Midbrain (tissue), 1 donor: ENCODE measurements at places on chromosomes 7 and 10.

DNA sequence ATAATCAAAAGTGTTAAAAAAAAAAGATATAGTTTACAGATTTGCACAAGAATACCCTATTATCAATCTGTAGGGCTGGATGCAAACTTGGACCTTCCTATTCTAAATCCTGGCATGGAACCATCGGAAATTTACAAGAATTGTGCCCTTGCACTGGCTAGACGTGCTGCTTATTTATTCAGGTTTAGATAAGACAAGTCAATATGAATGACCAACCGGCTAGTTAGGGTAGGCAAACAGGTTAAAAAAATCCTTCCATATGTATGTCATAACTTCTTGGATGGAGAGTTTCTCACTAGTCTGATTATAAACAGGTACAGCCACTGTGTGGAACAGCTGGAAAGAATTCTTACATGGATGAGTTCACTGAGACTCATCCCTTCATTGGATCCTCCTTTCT is 41.4 kb downstream of the PKD1L1 start:
- no peak for DNase-seq

GRCh38 chr7:110179037-110179436 is 911.9 kb upstream of the LRRN3 start:
- DNase-seq, result no peak

GRCh38 chr10:89305766-89306433 is 4.1 kb downstream of the IFIT2 start:
- no peak for DNase-seq

DNA sequence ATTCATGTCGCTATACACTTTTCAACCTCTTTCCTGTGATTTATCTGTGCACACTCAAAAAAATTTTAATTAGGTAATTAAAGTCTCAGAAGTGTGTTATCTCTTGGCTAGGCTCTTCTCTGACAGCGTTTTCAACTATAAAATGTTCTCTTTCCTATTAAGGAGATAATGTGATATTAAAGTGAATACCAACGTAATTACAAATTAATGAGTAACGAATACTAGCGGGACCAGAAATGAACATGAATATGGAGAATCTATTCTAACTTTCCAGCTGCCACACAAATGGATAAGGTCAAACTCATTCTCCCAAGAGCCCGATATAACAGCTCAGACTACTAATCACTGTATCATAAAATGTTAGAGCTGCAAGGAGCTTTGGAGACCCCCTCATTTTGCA is 12.0 kb downstream of the COL1A2 start:
- DNase-seq, result no peak

DNA sequence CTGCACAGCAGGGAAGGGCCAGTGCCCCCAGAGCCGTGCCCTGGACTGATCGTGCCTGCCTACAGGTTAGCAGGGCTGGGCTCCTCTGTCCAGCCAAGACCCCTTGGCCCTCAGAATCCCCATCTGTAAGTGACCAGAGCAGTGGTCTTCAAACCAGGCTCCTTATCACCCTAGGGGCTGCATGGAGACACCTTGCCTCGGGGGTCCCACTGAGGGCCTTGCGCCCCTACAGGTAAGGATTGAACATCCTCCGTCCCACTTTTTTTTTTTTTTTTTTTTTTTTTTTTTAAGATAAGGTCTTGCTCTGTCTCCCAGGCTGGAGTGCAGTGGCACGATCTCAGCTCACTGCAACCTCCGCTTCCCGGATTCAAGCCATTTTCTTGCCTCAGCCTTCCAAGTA is 32.6 kb upstream of the RADIL start:
- no peak for DNase-seq

- no peak for DNase-seq
Measured at GRCh38 chr10:57015595-57016318, 654.7 kb upstream of the ZWINT start.

DNA sequence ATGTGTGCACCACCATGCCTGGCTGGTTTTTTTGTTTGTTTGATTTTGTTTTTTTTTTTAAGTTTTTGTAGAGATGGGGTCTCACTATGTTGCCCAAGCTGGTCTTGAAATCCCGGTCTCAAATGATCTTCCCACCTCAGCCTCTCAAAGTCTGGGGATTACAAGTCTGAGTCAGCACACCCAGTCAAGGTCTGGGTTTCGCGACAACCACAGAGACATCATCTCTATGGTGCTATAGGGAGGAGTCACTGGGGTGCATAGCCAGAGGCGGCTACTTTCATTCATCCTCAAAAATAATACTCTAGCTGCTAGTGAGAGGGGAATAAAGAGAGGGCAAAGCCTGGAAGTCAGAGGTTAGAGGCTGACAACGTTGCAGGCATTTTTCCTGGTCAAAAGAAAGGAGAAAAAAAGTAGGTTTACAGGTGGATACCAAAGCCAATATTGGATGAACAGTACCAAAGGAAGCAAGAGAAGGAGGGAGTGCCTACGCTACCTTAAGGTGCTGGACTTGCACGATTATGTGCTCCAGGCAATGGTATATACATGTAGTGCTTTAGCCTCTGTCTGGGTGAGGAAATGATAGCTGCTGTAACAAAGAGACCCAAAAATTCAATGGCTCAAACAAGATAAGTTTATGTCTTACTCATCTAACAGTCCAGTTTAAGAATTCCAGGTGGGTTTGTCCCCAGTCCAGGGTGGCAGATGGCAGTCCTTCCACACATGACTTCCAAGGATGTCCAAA is 178.3 kb downstream of the SKIDA1 start:
- no peak for DNase-seq

DNA sequence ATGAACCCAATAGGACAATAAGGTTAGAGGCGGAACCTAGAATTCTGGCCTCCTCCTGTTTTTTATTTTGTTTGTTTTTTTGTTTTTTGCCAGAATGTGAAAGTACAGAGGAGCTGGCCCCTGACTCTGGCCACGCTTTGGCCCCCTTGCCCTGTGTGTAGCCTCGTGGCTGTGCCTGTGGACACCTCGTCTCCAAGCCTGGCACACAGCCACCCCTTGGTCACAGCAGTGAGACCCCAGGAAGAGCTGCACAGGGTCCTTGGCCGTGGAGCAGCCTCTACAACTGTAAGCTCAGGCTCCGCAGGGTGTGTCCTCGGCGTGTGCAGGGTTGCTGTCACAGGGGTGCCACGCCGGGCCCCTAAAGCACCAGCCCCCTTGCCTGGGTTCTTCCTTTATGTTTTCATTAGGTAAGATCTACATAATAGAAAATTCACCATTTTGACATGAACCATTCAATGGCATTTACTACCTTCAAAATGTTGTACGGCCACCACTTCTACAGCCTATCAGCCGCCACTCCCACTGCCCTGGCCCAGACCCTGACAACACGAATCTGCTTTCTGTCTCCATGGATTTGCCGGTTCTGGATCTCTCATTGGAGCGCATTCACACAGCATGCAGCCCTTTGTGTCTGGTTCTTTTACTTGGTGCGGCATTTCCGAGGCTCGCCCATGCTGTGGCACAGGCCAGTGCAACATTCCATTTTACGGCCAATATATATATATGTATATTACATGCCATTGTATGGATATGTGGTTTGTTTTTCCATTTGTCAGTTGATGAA is 51.0 kb downstream of the AMZ1 start:
- no peak for DNase-seq
